ENCODE measurements at places on chromosomes 3 and 15.

GRCh38 chr15:70541511-70541910 is 221.8 kb downstream of the UACA start:
- DNase-seq = no peak

DNA sequence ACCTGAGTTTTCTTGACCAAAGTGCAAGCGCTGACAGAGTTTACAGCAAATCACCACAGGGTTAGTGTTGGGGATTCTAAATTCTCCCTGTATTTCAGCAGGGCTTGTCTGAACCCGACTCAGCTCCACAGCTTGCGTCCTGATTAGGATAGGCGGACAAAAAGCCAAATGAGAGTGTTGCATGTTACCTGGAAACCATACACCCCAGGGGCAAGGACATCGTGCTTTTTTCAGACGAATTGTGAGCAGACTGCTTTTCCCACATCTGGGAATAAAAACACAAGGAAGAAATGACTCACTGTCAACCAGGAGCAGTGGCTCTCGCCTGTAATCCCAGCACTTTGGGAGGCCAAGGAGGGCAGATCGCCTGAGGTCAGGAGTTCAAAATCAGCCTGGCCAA is 3.0 kb downstream of the DZIP1L start:
- no peak for DNase-seq

DNA sequence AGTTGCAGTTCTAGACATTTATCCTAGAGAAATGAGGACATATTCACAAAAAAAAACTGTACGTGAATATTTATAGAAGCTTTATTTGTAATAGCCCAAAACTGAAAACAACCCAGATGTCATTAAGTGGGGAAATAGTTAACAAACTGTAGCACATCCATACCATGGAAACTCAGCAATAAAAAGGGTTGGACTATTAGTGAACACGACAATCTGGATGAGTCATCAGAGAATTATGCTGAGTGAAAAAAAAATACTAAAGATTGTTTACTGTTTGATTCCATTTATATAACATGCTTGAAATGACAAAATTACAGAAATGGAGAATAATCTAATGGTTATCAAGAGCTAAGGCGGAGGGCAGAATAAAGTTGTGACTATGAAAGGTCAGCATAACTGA is 59.5 kb downstream of the CPA3 start:
- no peak for DNase-seq

DNA sequence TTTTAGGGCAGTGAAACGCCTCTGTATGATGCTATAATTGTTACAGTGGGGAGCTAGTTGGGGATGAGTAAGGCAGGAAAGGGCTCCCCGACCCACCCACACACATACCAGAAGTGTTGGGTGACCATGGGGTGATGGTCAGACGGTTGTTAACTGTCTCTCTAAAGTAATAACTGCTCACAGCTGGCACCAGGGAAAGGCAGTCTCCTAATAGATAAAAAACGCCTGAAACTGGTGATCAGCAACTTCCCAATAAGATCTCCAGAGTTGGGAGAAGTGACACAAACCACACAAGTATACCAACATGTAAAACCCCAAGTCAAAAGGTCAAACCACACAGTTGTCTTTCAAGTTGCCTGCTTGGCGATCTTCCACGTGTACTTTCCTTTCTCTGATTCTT is 346.5 kb upstream of the CNTN4 start:
- no peak for DNase-seq

GRCh38 chr3:138950006-138950644 is 3.1 kb downstream of the FOXL2NB start:
- DNase-seq = no peak

- no peak for DNase-seq
Measured at GRCh38 chr3:138470687-138471086, 36.3 kb downstream of the ESYT3 start.

DNA sequence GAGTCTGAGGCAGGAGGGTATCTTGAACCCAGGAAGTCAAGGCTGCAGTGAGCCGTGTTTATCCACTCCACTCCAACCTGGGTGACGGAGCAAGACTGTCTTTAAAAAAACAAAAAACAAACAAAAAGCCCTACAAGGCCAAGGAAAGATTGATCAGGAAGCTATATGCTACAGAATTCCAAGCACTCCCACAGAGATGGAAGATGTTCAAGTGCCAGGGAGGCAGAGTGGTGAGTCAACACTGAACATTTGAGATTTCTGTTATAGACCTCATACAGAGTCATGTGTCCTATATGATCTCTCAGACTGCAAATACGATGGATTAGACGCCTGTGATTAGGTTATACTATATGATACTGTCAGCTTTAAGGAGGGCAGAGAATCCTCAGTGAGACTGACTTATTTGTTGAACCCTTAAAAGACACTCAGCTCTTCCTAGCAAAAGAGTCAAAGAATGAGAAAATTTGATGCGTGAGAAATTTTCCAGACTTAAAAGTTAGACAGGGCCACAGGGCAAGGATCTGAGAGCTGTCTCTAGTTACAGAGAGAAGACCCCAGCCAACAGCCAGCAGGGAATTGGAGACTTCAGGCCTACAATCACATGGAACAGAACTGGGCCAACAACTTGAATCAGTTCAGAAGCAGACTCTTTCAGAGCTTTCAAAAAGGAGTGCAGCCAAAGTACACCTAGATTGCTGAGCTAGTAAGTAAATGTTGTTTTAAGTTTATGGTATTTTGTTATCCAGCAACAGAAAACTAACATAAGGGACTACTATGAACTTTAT is 107.6 kb downstream of the PIK3CB start:
- no peak for DNase-seq

GRCh38 chr15:67865766-67866165 is 25.9 kb upstream of the RNU6-1 start:
- no peak for DNase-seq

DNA sequence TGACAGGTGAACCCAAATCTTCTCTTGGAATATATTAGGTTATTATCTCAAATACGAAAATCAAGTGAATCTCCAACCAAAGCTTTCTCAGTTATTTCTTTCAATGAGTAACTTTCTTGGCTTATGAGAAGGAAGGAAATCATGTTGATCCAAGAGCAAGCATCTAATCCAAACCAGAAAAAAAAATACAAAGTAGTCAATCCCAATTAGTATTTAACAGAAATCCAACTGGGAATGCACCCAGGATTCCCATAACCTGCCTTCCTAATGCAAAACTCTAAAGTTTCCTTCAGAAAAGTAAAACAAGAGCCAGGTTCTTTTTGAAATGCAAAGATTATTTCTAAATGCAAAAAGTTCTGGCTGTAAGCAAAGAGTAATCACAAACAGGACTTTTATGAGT is 289.3 kb downstream of the SHOX2 start:
- no peak for DNase-seq
